ENCODE measurements at places on chromosomes 2 and 18.

DNA sequence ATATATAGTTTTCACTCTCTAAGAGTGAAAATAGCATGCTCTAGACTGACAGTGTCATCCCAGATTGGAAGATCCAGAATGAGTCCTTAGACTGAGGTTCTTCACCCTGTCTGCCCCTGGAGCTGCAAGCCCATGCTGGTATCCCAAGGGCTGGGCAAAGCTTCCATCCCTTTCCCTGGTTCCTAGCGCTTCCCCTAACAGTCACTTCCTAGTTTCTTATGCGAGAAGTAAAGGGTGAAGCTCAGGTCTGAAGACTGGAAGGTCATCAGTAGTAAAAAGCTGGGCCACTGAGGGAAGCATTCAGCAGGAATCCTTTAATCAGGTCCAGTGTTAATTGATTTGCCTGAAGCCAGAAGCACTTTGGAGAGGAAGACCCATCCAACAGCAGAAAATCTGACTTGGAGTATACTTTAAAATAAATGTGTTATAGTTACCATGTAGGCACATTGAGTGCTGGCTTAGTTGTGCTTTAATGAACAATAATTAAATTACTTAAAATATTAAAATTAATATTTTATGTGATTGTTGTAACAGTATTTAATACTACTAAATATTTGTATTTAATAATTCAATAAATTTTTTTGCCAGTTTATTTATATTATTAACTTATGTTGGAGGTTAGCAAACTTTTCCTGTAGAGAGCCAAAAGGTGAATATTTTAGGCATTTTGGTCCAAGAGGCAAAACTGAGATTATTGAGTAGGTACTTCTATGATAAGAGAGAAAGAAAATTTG lies 237.9 kb downstream of the FHOD3 start:
- DNase-seq = no peak

GRCh38 chr2:12176623-12177454 lies 430.4 kb downstream of the LPIN1 start:
- peak; percentile 18 for DNase-seq

- DNase-seq = no peak
Observed at GRCh38 chr18:39586741-39587140, 2021.1 kb upstream of the CELF4 start.

DNA sequence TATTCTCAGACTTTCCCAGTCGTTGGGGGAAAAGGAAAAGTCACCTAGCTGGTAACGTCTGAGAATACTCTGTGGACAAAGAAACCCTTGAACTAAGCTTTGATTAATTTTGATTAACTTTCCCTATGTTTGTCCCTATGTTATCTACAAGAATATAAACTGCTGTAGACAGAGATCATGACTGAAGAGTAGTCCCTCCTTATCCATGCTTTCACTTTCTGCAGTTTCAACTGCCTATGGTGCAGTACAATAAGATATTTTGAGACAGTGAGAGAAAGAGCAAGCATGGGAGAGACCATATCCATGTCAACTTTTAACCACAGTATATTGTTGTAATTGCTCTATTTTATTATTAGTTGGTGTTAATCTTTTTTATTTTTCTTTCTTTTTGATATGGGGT lies 31.8 kb downstream of the TXNL1 start:
- no peak for DNase-seq

- DNase-seq = no peak
Observed at GRCh38 chr18:9086015-9086414, 16.5 kb upstream of the NDUFV2 start.

DNA sequence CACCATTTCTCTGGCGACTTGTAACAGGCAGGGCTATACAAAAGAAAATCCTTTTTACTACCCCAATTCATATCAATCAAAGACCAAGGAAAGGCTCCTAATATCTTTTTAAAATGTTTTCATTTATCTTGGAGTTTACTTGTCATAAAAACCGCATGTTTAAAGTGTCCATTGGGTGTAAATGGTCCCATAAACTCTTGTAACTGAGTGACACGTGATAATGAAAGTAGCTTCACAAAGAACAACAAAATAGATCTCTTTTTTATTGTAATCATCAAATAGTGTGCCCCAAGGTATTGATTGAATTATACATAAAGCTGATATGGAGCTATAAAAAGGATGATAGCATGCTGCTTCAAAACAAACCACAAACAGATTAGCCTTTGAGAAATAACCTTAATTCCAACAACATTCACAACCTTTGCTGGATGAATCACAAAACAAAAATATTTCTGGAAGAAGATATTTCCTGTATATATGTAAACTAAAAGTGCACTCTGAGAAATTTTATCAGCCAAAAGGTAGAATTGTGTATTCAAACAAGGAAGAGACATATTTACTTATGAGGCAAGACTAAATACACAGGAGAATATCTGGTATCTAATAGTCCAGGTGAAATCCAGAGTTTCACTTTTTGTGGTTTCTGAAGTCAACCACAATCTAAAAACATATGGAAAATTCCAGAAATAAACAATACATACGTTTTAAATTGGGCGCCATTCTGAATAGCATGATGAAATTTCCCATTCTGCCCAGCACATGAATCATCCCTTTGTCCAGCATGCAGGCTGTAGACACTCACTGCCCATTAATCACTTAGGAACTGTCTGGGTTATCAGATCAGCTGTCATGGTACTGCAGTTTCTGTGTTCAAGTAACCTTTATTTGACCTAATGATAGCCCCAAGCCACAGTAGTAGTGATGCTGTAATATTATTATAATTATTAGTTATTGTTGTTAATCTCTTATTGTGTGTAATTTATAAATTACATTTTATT lies 237.5 kb downstream of the PIK3C3 start:
- no peak for DNase-seq

DNA sequence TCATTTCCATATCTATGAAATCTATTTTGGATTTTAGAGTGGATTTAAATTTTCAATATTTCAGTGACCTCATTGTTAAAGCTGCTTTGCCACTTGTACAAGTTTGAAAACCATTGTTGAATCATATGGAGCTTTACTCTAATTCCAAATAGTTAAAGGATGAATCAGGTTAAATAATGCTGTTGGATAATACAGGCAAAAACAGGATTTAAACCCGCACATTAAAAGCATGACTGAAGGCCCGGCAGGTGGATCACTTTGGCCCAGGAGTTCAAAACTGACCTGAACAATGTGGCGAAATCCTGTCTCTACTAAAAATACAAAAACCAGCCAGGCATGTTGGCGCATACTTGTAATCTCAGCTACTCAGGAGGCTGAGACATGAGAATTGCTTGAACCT lies 68.3 kb downstream of the RIF1 start:
- no peak for DNase-seq

GRCh38 chr2:191321861-191322662 lies 76.9 kb downstream of the MYO1B start:
- DNase-seq = no peak

GRCh38 chr18:38497266-38497665 lies 931.7 kb upstream of the CELF4 start:
- no peak for DNase-seq

DNA sequence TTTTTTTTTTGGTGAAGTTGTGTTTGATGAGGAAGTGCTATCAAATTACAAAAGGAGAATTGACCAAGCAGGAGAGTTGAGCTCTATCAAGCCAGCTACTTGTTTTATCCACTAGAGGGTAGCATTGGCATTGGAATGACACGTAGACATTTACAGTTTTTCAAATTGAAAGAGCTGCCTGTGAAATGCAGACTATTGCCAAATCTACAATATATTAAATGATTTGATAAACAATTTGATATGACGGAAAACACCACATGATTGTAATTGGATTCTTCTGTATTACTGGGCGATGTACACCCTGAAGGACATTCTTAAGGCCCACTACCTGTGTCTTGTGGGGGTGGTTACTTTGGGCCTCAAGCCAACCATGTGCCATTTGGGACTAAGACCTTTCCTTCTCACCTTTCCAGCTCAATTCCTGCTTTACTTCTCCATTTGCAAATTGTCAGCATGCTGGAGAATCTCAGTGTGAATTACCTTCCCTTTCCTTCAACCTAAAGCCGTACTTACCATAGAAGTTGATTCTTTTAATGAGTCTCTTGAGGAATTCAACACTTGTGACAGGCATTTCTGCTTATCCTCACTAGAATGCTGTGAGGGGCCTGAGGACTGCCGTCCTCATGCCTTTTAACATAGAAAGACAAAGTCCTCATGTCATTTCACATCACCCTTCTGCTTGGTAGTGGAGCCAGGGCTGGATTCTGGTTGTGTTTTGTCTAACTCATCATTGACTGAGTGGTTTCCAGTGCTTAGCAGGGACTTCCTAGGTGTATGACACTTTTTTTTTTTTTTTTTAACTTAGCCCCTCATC lies 134.8 kb upstream of the THUMPD2 start:
- DNase-seq = peak; percentile 17

DNA sequence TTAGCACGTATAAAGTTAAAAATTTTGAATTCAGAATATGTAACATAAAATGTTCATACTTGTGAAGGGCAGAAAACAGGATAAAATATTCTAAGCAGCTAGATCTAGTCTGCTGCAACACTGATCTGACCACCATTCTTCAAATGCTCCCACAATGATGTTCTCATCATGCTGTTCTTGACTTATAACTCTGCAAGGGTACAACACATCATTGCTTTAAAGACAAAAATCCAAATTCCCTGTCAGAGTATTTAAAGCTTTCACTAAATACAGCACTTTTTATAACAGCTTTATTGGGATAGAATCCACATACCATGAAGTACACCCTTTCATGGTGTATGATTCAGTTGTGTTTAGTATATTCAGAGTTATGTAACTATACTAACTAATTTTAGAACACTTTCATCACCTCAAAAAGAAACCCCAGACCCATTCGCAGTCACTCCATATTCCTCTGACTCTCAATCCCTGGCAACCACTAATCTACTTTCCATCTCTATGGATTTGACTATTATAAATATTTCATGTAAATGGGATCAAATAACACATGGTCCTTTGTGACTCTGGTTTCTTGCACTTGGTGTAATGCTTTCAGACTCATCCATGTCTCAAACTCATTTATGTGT lies 56.4 kb downstream of the MAP4K3 start:
- no peak for DNase-seq

- DNase-seq = no peak
Observed at GRCh38 chr2:12818416-12819102, 101.8 kb downstream of the TRIB2 start.

GRCh38 chr2:177665328-177665727 lies 272.8 kb downstream of the AGPS start:
- DNase-seq = no peak

DNA sequence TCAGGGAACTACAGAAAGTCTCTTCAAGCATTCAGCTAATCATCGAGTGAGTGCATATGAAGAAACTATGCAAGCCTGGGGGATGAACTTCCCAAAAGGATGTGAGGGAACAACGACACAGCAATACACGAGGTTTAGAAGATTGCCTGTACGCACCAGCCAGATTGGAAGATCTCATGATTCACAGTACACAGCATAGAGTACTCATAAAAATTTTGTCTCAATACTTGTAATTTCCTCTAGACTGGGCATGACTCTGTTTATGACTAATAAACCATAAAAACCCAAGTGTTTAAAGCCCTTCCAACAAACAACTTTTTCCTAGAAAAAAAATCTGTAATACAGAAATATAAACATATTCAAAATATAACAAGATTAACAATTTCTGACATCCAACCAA lies 279.7 kb downstream of the KCNJ3 start:
- DNase-seq = no peak

- no peak for DNase-seq
Observed at GRCh38 chr2:136381722-136382633, 264.0 kb upstream of the CXCR4 start.

DNA sequence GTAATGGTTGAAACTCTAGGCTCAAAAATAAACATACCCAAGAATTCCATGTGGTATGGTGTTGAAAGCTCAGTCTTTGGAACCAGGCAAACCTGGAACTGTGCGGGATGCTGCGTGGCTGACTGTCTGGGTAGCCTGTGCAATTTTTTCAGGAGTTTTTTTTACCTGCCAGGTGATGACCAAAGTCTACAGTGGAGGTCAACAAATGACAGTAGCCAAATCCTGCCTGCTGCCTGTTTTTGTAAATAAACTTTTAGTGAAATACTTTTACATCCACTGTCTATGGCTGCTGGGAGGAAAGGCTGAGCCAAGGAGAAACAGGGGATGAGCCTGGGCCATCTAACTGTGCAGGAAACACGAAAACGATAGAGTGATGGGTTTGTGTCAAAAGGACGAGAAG lies 240.6 kb downstream of the PIEZO2 start:
- DNase-seq = no peak

- no peak for DNase-seq
Observed at GRCh38 chr2:96144481-96145035, 682 bp downstream of the DUSP2 start.

DNA sequence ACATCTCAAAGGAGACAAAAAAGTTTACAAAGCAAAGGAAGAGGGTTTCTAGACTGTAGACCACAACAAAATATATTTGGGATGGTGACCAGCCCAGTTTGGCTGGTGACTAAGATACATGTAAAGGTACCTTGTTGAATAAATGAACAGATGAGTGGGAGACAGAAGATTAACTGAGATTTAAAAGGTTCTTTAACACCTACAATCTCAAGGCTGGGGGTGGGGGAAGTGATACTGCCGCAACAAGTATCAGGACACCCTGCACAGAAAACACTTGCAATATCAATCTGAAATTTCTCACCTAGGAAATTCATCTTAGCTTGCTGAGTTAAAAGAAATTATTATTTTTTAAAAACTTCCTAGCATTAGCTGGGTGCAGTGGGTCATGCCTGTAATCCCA lies 8.3 kb downstream of the RNF149 start:
- DNase-seq = no peak

DNA sequence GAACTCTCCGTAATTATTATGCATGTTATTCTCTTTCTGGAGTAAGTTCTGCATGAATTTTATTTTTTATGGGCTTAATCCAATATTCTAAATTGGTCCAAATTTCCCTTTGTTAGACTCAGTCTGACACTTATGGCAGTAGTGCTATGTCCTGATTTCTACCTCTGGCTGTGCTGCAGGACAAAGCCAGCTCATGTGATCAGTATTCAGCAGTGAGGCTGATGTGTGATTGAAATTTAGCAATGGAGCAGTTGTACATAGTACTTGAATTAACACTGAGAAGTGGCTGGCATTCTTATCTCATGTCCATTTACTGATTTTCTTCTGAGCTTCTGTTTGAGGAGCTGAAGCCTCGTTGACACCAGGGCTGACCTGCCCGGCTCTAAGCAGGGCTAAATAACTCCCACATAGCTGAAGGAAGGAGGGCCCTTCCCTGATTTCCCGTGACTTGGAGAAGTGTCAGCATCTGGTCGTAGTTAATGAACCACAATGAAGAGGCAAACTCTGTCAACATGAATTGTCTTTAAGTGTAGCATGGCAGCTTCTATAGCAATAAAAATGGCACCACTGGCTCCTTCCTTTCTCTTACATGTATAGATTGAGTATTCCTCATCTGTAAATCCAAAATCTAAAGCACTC lies 159.0 kb upstream of the RASGRP3 start:
- DNase-seq = no peak
